ENCODE measurements at places on chromosomes 5 and 9.

GRCh38 chr5:115695310-115695880 lies 69.6 kb upstream of the TMED7 start:
- DNase-seq: no peak

DNA sequence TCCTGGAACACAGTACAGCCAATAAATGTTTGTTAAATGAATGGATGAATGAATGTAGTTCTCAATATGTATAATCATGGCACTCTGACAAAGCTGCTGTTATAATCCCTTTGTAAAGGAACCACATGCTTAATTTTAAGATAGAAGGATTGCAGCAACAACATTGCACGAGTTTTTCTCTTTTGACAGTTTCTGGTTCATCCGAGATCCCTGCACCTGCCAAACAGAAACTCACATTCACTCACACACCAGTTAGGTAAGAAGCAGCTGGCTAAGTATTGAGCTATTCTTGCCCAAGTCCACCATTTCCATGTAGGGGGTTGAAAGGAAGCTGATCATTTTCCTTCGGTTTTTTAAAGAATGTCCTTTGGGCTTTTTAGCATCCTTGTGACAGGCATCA lies 133.7 kb upstream of the MAP1B start:
- DNase-seq: no peak

- no peak for DNase-seq
These were observed 31.5 kb upstream of the ZFAND5 start for GRCh38 chr9:72396247-72397091.

GRCh38 chr5:131671409-131671808 lies 36.4 kb upstream of the RAPGEF6 start:
- DNase-seq: no peak

GRCh38 chr5:117590944-117591343 lies 1016.3 kb upstream of the SEMA6A start:
- no peak for DNase-seq

DNA sequence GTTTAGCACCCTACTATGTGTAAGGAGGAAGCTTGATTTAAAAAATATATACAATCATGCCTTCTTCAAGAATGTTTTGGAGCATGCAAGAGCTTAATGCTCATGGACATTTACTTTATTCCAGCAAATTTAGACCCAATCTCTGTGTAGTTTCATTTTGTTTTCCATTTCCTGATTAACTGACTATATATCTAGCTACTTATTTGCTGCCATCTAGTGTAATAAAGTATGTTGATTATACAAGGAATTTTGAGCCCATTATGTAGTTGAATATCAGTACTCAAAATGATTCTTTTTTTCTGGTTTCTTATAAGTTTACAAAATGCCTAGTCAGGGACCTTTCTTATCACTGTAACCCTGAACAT lies 100.0 kb upstream of the CCDC152 start:
- no peak for DNase-seq

DNA sequence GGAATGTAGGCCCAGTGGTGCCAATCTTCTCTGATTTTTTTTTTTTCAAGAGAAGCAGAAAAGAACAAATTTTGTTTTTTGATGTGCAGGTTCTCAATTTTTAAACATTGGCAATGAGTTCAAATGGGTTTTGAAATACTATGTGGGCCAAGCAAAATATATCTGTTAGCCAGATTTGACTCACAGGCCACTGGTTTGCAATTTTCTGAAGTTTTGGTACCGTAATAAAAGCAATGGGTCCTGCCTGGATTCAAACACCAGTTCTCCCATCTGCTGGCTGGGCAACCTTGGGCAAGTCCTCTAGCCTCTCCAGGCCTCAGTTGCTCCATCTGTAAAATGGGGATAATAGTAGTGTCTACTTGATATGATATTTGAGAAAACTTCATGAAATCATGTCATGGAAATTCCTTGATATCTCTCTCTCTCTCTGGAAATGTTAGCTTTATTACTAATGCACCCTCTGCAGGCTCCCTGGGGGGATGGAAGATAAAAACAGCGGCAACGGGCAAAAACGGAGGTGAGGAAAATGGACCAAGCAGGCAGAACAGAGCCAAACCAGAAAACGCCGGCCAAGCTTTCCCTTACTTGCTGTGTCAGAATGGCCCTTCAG lies 63.4 kb downstream of the SMIM23 start:
- no peak for DNase-seq

DNA sequence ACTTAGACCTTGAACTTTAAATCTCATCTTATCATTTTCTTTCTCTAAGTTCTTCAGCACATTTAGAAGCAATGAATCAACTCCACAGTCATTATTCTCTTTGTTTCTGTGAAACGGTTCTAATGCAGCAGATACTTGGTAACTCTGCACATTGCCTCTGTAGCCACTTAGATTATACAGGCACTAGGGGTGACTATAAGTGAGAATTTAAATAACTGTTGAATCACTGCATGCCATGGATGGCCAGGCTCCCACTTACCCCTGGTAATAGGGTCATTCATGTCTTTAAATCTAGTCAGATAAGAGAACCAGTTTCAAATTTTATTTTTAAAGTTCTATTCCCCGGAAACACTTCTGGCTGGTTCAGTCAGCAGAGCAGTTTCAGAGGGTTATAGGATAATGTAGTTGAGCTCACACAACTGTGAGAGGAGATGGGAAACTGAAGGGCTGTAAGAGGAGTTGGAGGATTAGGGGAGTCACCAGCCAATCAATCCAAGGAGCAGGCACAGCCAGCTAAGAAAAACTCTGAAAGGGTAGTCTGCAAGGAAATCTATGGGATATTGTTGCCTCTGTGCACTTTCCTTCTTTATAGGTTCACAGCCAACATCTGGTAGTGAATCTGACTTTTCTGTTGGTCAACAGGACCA lies 4.2 kb upstream of the MINAR2 start:
- no peak for DNase-seq

DNA sequence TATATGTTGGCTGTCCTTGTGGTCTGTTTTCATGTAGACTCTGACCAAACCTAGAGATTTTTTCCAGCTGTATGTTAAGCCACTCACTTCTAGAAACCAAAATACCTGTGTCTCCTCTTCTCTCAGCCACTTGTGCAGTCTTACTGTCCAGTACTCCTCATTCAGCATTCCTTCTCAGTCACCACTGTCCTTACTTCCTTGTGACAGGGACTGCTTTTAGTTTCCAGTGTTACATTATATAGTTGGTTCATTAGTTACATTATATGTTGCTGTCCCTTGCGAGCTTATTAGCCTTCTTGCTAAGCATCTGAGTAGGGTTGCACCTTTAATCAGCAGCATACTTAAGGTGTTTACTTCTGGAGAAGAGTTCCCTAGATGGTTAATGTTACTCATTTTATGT lies 4.3 kb downstream of the ATP6V1G1 start:
- no peak for DNase-seq

GRCh38 chr9:16815079-16815478 lies 55.4 kb downstream of the BNC2 start:
- DNase-seq: no peak

DNA sequence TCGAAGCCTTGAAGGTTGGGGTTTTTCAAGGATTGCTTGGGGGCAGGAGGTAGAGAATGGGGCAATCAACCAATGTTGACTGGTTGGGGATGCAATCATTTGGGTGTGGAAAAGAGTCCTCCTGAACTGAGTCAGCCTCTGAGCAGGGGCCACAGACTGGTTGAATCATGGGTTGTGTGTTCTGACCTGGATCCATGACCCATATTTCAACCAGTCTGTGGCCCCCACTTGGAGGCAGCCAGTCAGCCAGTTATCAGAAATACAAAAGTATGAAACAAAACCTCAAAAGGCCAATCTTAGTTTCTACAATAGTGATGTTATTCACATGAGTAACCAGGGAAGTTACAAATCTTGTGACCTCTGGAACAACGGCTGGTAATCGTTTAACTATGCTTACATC lies 81.4 kb upstream of the RANBP6 start:
- no peak for DNase-seq

GRCh38 chr5:74619308-74619707 lies 21.2 kb downstream of the ENC1 start:
- no peak for DNase-seq

GRCh38 chr5:132209131-132209530 lies 18.5 kb downstream of the P4HA2 start:
- DNase-seq: no peak

DNA sequence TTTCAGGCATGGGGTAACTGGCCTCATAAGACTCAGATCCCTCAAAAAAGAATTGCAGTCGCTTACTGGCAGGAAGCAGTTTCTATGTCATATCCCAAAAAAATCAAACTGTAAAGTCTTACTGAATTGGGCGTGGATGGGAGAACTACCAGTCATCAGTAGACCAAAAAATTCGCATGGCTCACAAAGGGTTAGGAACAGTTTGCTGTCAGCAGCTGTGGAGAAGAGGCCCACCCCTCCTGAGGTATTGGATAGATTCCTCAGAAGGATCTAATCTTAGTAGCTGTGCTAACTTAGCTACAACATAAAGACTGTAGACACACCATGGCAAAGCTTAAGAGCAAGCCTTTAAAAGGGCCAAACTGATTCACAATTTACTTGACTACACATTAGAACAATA lies 478.3 kb upstream of the FTMT start:
- no peak for DNase-seq

- DNase-seq: no peak
These were observed 115.5 kb upstream of the DMRT1 start for GRCh38 chr9:726005-726404.

DNA sequence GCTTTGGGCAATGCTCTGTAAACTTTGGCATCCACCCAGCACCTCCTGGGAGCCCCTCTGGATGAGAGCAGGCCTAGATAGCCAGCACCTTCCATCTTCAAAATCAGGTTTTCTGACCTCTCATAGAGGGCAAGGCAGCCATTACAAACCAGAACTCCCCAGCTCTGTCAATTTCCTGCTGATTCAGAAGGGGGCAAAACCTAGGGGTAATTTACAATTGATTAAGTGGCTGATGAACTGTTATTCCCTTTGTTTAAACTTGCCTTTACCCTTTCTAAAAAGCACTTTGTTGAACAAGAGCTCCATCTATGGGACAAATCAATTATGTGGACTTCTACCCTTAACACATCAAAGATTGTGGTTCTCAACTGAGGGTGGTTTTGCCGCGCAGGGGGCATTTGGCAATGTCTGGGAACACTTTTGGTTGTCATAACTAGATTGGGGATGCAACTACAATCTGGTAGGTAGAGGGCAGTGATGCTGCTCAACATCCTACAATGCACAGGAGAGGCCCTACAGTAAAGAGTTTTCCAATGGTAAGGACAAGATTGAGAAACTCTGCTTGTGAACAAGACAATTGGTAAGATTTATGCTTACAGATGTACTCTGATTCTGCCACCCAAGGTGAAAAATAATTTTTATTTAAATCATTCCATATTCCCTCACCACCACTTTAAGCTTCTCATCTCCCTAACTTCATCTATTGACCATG lies 184.1 kb downstream of the MARCHF11 start:
- no peak for DNase-seq

DNA sequence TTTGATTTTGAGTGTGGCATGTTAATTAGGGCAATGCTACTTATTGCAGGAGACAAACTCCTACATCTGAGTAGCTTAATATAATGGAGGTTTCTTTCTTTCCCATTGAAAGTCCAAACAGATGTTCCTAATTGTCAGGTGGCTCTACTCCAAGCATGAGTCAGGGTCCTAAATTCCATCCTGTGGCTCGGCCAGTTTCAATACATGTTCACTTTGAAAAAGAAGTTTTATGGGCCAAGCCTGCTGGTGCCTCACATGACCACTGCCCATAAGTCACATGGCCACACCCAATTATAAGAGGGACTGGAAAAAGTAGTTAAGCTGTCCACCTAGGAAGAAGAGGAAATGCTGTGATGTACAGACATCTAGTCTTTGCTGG lies 170.4 kb downstream of the ARRDC3 start:
- DNase-seq: no peak

DNA sequence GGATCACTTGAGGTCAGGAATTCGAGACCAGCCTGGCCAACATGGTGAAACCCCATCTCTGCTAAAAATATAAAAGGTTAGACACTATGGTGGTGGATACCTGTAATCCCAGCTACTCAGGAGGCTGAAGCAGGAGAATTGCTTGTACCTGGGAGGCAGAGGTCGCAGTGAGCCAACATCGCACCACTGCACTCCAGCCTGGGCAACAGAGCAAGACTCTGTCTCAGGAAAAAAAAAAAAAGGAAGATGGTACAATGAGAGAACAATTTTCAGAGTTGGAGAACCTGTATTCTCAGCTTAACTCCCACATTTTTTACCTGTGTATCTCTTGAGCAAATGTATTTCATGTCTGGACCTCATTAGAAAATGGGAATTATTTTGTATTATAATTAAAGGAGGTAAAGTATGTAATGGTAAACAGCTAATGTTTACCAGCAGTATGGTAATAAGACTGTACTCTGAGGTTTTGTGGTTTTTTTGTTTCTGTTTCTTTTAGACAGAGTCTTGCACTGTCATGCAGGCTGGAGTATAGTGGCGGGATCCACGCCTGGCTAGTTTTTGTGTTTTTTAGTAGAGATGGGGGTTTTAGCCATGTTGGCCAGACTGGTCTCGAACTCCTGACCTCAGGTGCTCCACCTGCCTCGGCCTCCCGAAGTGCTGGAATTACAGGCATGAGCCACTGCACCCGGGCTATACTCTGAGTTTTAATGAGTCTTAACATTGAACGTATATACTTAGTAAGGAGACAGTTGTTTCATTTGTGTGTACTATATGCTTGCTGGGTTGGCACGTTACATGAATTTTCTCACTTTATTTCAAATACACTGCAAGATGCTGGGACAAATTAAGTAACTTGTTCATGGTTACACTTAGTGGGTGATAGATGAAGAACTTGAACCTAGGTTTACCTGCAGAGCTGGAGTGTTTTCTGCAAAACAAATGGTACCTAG lies 16.2 kb downstream of the UHRF2 start:
- no peak for DNase-seq

DNA sequence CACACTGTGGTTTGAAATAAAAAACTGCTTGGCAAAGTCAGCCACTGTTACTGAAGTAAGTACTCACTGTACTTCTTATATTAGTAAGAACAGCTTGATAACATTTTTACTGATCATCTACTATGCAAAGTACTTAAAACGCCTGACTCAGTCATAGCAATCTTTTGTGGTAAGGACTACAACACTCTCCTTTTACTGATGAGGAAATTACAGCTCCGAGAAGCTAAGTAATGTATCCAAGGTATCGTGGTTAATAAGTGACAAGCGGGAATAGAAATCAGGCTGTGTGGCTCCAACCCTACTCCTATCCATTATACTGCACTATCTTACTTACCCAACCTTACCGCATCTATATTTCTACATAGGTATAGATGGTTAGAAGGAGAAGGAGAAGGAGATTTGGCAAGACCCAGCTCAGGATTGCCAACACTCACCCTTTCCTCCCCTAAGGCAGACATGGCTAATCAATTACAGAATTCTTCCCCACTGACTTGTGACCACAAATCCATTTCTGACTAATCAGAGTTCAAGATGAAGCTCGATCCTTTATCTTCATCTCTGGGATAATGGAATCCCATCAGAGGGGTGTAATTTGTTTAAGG lies 281.4 kb downstream of the SPOCK1 start:
- no peak for DNase-seq

GRCh38 chr9:24832307-24832706 lies 286.6 kb upstream of the IZUMO3 start:
- DNase-seq: no peak

- no peak for DNase-seq
These were observed 179.3 kb downstream of the CTNND2 start for GRCh38 chr5:11724940-11725339.
